GM20000 (cell line): ENCODE measurements at places on chromosomes 16 and 17.

GRCh38 chr17:82325286-82326180 is 8.0 kb downstream of the SECTM1 start:
- DNase-seq = peak; percentile 29

- DNase-seq = no peak
Observed at GRCh38 chr17:19357761-19358160, 4.8 kb downstream of the B9D1 start.

GRCh38 chr17:48463526-48463925 is 33.5 kb upstream of the SKAP1 start:
- no peak for DNase-seq

GRCh38 chr17:79207960-79208359 is 133.3 kb downstream of the ENGASE start:
- DNase-seq = no peak

GRCh38 chr16:85665373-85665740 is 23.4 kb downstream of the GINS2 start:
- DNase-seq = no peak

DNA sequence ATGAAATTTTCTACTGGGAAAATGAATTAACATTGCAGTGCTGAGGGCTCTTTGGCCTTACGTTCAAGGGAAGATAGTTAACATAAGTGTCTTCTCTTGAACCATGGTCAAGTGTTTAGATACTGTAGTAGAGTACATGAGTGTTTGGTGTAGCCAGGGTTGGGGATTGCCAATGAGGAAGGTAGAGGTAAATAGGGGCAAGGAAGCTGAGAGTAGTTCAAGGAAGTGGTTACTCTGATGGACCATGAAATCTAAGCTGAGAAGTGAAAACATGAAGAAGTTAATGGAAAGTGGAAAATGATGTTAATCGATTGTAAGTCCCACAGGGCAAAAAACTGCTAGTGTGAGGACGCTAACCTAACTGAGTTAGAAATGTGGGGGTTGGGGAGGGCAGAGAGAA is 249.6 kb upstream of the AXIN2 start:
- DNase-seq = no peak

- DNase-seq = no peak
Observed at GRCh38 chr16:12482455-12483220, 321.0 kb downstream of the CPPED1 start.

DNA sequence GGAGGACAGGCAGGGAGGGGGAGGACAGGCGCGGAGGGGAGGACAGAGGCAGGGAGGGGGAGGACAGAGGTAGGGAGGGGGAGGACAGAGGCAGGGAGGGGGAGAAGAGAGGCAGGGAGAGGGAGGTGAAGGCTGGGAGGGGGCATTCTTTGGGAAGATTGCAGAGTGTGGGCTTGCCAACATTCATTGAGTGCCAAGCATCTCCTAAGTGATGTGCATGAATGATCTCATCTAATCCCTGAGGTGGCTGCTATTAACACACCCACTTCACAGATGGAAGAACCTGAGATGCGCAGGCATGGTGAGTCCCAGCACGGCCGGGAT is 58.3 kb downstream of the NT5M start:
- no peak for DNase-seq

DNA sequence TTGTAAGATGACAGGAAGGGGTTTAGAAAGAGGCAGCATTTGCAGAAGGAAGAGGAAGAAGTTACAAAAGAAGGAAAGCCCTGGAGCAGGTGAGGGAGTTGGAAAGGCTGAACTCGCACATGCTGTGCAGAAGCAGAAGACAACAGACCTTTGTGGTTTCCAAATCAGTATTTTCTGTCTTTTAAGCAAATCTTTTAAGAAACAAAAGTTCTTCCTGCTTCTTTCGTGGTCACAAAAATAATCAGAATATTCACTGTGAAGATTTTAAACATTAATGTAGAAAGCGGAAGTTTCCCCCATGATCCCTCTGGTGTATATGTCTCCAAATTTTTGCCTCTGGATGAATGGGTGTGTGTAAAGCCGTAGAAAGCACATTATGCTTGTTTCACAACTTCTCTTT is 25.8 kb downstream of the ZNRF1 start:
- no peak for DNase-seq

DNA sequence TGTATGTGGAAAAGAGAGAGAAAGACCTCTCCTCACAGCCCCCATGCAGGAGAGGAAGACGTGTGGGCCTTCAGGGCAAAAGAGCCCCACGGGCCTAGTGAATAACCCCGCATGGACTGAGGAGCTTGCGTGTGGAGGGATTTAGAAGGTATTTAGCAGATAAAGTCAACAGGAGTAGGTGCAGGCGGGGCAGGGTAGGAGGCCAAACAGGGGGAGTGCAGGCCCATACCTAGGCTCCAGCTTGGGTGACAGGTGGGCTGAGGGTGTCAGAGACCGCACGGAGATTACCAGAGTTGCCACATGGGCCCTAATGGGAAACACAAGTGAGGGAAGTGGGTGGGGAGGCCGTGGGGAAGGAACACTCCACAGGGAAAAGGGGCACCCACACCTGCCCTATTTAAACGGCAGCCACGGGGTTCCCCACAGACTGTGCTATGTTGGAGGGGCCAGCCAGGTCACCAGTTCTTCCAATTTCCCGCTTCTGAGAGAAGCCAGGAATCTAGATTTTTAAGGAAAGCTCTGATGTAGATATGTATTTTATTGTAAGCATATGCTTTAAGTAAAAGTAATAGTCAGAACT is 8.2 kb upstream of the CNGB1 start:
- no peak for DNase-seq

GRCh38 chr16:86942151-86943051 is 364.1 kb downstream of the FOXL1 start:
- no peak for DNase-seq

GRCh38 chr16:1309888-1310831 is 724 bp downstream of the UBE2I start:
- peak; percentile 66 for DNase-seq

- DNase-seq = no peak
Observed at GRCh38 chr17:47959825-47960655, 2.4 kb upstream of the PRR15L start.

- DNase-seq = no peak
Observed at GRCh38 chr17:5786510-5786875, 202.2 kb upstream of the NLRP1 start.

DNA sequence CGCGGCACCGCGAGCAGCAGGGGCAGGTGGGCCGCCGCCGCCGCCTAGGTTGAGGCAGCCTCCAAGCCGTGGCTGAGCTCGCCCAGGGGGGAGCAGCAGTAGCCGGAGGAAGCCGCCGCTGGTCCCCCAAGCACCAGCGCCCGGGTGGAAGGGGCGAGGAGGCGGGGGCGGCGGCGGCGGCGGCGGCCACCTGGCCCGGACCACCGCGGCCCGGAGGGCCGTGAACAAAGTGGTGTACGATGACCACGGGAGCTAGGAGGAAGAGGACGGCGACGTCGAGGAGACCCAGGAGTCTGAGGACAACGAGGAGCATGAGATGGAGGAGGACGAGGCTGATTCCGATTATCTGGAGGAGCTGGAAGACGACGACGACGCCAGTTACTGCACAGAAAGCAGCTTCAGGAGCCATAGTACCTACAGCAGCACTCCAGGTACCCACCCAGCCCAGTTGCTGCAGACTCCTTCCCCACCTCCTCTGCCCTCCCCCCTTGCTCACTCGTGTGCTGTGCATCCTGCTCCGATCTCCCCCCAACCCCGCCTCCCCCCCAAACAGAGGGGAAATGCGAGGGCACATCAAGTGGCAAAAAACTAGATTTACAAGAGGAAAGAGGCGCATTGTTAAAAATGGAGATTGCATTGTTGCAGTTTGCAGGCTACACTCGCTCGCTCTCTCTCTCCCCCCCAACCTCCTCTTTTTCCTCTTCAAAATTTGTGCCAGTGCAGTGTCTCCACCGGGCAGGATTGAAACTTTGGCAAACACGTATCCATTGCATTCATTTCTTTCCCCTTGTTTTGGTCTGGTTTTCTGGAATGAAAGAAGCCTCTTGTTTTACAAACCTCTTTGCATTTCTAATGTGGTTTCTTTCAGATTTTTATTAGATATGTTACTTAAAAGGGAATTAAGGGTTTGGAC is 41.8 kb upstream of the AMZ2 start:
- DNase-seq = peak; percentile 78

GRCh38 chr17:72554508-72554907 is 433.7 kb downstream of the SOX9 start:
- DNase-seq = no peak

DNA sequence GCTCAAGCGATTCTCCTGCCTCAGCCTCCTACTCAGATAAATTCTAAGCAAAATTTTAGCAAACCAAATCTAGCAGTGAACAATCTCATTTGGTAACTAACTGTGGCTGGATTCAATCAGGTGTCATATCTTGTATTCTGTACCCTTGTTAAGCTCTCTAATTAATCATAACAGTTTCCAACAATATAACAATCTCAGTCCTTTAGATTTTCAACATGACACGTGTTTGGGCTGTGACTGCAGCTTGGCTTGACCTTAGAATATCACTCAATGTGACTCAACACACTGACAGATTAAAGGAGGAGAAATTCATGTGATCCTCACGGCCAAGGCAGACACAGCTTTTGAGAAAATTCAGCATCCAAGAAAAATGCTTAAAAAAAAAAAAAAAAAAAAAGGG is 133.6 kb downstream of the BANP start:
- peak; percentile 14 for DNase-seq
